Coronary artery (tissue), 2 donors: ENCODE measurements at places on chromosomes 16 and 17.

- DNase-seq = peak; percentile 66
These were observed 6.8 kb downstream of the CDK10 start for GRCh38 chr16:89693289-89693731.

GRCh38 chr17:1755252-1755826, 6.5 kb upstream of the SERPINF1 start:
- no peak for DNase-seq

DNA sequence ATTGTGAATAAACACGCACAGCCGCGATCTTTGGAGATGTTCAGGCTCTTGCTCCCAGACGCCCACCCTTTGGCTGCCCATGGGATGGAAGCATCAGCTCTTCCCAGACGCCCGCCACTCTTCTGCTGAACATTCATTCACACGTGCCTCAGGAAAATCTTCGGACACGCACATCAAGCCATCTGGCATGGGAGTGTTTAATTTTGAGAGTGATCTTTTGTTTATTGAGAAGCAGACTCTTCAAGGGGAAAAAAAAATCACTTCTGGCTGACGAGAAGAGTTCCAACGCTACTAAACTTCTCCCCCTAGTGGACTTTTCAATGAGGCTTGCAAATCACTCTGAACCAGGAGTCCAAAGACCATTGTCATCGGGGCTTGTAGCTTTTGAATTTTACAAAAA, 62.0 kb upstream of the NUDT7 start:
- DNase-seq = no peak

GRCh38 chr16:88697831-88698615, 8.2 kb downstream of the RNF166 start:
- no peak for DNase-seq

DNA sequence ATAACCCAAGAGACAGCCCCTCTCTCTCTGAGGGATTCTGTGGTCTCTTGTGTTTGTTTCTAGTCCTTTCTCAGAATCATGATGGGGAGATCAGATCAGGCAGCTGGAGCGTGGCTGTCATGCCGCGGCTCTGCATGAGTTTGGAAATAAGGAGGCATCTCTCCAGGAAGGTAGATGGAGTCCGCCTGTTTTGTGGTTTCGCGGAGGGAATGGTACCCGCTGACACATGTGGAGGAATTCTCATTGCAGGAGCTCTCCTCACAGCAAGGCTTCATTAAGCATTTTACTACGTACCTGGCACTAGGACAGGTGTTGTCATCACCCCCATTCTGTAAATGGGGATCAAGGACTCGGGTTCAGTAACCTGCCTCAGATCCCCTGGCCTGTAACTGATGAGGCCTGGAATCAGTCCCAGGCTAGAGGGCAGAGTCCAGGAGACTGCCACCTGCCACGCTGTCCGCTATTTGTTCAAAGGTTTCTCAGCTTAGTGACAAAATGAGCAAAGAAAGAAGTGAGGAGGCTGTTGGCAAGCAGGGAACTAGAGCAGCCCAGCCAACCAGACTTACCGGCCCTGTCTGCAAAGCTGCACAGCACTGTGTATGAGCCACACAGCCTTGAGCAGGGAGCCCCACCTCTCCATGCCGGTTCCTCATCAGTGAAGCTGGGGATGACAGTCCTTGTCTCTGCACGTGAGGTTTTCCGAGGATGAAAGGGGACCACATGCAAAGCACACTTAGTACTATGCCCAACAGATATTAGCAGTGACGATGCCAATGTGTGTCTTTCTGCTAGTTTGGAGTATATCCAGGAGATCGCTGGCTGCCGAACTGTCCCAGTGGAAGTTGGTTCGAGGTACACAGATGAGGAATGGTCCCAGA, 11.0 kb downstream of the KDM8 start:
- no peak for DNase-seq

DNA sequence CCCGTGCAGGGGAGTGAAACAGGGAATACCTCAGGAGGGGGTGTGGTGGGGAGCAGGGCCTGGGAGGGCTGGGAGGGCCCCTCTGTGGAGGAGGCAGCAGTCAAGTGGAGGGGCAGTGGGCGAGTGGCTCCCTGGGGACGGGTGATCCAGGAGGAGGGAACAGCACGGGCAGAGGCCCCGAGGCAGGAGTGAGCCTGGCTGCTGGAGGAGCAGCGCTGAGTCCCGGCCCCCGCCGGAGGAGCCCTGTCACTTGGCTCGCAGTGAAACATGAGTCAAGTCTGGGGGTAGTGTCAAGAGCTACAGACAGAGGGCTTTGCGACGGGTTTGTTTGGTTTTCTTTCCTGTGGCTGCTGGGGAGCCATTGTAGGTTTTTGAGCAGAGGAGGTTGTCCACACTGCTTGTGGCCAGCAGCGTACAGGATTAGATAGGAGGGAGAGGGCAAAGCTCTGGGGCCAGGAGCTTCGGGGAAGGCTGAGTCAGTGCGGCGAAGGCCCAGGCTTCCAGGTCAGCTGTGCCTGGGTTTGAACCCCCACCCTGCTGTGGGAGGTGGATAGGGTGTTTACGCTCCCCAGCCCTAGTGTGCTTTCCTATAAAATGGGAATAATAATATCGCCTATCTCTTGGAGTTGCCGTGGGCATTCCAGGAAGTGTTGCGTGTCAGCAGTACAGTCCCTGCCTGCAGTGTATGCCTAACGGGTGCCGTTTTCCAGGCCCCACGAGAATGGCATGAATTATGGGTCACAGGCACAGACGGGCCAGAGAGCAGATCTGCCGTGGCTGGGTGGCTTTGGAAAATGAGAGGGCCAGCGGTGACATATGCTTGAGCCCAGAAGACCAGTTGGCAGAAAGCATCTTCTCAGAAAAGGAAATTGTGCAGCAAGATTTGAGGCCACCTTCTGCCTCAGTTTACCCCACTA, 115.9 kb upstream of the CIBAR2 start:
- DNase-seq = no peak

- no peak for DNase-seq
These were observed at the start of gene KRT28 for GRCh38 chr17:40799859-40800258. KRT28 (minus strand) TSS chr17:40799959; CDS start chr17:40799893, 66 bp downstream.

DNA sequence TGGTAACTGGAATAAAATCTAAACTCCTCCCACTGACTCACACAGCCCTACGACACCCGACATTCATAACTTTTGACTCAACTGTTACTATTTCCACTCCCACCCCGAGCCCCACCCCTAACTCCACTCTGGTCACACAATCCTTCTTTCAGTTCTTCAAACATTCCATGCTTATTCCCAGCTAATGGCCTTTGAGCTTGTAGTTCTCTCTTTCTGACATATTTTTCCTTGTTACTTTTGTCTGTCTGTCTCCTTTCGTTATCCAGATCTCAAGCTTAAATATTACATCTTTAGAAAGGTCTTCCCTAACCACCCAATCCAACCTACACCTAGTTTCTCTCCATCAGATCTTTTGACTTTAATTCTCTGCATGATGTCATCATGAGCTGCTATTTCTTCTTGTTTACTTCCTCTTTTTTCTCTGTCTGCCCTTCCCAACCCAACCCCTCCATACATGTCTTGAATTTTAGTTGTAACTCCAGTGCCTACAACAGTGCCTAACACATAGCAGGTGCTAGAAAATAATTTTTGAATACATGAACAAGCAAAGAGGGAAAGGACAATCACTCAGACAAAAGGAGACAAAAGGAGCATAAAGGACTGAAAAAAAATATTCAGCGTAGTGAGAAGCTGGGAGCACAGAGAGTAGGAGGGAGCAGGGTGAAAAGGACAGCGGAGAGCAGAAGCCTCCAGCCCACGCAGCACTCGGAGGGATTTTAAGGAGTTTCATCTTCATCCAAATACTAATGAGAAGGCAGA, 65.2 kb upstream of the SMIM36 start:
- no peak for DNase-seq

DNA sequence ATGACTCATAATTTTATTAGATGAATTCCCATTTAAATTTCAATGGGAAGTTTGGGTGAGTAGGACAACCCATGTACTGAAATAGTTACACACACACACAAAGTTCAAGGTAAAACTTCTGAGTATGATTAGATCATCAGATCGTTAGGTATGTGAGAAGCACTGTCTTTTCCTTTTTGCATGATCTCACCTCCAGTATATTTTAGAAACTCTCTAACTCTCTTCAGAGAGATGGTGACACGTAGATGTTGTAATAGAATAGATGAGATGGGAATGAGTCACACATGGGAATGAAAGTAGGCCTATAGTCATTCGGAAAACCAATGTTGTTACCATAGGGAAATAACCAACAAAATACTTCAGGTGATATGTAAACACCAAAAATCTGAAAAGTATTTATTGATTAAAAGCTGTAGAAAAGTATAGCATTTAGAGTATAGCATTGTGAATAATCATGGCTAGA, 22.2 kb downstream of the KRT23 start:
- no peak for DNase-seq

DNA sequence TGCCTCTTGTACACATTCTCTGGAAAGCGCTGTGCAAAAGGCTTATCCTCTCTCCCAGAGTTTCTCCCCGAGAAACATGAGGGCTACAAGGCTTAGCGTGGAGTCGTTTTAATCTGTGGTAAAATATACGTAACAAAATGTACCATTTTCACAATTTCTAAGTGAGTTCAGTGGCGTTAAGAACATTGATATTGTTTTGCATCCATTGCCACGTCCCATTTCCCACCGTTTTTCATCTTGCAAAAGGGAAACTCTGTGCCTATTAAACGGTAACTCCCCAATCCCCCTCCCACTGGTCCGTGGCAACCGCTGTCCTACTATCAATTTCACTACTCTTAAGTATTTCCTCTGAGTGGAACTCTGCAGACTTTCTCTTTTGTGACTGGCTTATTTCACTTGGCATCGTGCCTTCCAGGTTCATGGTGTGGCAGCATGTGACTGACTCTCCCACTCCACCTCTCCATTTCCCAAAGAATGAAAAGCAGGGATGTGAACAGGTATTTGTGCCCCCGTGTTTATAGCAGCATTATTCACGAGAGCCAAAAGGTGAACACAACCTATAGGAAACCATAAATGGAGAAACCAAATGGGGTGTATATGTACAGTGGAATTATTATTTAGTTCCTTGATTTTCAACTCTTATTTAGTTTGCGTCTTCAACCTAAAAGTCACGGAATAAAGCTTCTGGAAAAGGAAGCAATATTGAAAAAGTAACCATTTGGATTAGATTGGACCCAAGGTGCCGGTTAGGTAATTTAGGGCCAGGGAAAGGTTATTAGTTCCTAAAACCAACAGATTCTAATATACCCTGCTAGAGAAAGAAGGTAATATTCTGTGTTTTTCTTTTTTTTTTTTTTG, 1.1 kb upstream of the USP32 start:
- no peak for DNase-seq

DNA sequence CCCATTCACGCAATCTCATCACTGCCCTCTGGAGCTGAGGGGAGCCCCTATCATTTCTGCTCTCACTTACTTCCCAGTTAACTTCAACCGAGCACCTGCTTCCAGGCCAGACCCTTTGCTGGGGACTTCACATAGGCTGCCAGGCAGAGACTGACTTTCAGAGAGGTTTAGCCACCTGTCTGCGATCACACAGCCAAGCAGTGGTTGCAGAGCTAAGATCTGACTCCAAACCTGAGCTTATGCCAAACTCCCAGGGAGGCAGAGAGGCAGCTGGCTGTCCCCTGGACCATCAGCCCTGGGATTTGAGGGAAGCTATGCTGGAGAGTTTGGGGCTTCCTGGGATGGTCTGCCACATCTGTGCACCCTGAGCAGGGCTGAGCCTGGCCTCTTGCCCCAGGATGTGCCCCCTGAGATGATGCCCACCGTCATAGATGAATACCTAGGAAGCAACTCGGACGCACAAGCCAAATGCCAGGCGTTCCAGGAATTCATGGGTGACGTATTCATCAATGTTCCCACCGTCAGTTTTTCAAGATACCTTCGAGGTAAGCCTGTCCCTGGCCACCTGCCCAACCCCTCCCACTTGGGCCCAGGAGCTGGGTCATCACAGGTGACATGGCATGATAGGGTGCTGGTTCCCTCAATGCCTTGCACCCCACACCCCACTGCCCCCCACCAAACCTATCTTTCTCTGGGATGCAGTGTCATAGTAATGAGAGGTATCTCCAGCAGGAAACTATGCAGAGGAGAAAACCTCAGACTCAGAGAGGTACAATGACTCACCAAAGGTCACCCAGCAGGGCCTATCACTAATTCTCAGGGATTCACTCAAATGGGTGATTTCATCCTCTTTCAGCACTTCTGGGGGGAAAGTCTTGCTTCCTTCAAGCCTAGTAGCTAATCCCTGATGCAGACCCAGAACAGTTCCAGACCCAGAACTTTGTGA, 10.0 kb downstream of the CES3 start:
- DNase-seq = no peak

GRCh38 chr16:24921229-24921628, 75.5 kb downstream of the SLC5A11 start:
- no peak for DNase-seq

GRCh38 chr16:58329135-58329534, 34.3 kb upstream of the PRSS54 start:
- DNase-seq = no peak

DNA sequence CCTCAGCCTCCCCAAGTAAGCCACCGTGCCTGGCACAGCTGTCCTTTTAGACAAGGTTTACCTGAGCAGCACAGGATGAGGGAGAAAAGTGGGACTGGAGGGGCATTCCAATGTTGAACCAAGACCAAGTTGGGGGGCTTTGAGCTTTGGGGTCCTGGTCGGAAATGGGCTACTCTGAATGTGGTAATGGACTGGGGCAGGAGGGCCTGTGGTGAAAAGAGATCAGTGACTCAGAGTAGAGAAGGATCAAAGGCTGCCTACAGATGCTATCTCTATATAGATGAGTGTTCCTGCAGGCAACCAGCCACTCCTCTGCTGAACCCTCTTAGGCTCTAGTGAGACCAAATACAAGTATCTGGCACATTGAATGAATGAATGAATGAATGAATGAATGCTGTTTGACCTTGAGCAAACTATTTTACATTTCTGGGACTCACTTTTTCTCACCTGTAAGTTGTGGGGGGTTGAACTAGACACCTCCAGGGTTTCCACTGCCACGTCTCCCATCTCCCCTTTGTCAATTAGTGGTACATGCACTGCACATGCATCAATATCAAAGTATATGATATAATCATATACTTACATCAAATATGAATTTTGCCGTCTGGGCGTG, 26.3 kb upstream of the ETV4 start:
- DNase-seq = no peak

GRCh38 chr16:13401641-13402040, 500.2 kb downstream of the SHISA9 start:
- DNase-seq = no peak

DNA sequence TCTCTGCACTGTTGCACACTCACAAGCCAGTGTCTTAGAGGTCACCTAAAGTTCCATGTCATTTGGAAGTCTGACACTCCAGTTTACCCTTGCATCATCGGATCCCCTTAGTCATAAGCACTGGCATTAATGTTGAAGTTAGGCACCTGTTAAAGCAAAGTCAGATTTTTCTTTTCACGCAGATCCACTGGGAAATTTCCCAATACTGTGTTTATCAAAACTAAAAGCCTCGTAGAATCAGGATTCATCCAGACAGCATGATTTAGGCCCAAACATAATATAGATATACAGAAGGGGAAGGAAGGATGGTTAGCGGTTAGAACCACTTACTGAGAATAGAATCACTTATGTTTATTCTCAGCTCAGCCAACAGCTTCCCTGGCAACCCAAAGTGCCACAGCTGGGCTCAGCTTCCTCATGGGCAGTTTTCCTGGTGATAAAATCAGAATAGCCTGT, 30.1 kb upstream of the HAPSTR1 start:
- DNase-seq = no peak
